ENCODE measurements at places on chromosomes 7 and 10.

- no peak for DNase-seq
Measured at GRCh38 chr7:23333671-23334246, 34.6 kb downstream of the MALSU1 start.

- no peak for DNase-seq
Measured at GRCh38 chr7:43232366-43232765, 119.9 kb downstream of the HECW1 start.

- DNase-seq: no peak
Measured at GRCh38 chr10:71575451-71575850, 144.1 kb downstream of the C10orf105 start.

- DNase-seq: no peak
Measured at GRCh38 chr10:29535012-29535777, 99.6 kb downstream of the SVIL start.

DNA sequence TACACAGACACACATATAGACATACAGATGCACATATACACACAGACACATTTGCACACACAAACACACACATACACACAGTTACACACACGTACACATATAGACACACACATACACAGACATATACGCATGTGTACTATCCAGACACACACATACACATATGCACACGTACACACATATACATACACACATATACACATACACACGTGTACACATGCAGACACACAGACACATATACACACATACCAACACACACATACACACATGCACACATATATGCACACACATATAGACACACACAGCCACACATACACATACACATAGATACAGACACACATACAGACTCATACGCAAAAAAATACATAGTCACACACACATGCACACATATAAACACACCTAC is 184.2 kb downstream of the PFKFB3 start:
- no peak for DNase-seq

GRCh38 chr10:562142-562541 is 127.3 kb downstream of the DIP2C start:
- DNase-seq: no peak

- DNase-seq: no peak
Measured at GRCh38 chr10:95445223-95445836, 115.8 kb downstream of the SORBS1 start.

DNA sequence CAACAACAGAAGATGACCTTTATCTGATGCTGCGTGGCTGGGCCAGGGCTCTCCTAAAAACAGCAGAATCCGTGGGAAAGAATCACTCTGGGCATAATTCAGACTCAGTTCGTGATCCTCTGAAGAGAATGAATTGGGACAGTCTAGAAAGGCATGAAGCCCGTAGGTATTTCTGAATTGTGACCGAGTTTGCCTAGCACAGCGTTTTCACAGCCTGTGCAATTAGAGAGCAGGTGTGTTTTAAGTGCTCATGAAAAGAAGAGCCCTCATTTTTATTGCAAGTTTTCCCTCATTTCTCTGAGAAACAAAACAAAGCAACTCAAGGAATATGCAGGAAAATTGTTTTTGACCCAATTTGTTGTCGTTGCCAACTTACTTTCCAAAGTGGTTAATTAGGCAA is 366.2 kb downstream of the WDR11 start:
- DNase-seq: no peak

GRCh38 chr7:134587750-134588149 is 38.8 kb downstream of the AKR1B15 start:
- DNase-seq: no peak

- no peak for DNase-seq
Measured at GRCh38 chr7:44846816-44847508, 925 bp downstream of the H2AZ2 start.

GRCh38 chr7:130490888-130491804 is 739 bp upstream of the MEST start:
- DNase-seq: peak; percentile 26

GRCh38 chr7:131108212-131108940 is 219.3 kb upstream of the MKLN1 start:
- peak; percentile 44 for DNase-seq

- DNase-seq: no peak
Measured at GRCh38 chr7:68964060-68964459, 634.2 kb upstream of the AUTS2 start.

DNA sequence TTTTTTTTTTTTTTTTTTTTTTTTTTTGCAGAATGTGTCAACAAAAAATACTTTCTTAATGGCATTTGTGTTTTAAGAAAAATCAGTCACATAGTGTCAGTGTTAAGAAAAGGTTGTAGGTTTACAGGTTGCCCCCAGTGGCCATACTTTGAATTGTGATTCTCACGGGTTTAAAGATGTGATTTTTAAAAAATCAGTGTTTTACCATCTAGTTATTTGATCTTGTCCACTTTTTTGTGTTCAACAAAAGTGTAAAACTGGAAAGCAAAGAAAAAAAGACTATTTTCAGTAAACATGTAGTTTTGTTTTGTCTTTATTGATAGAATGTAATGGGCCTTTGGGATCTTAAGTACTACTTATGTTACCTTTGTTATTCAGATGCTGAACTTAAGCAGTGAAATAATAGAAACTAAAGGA is 25.7 kb downstream of the SUV39H2 start:
- no peak for DNase-seq

DNA sequence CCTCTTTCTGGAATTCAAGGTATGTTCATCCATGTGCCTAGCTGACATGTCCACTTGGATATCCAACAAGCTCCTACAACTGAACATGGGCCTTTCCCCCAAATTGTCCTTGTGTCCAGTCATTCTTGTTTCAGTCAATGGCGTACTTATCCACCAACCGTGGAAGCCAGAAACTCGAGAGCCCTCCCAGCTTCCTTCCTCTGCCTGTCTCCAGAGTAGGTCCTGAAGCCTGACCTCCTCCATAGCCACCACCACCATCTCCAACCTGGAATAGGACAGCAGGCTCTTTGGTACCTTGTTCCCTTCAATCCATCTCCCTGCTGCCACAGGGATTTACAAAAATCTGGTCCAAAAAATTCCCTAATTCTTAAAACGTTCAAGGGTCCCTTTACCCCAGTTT is 305.1 kb downstream of the RPS24 start:
- no peak for DNase-seq

DNA sequence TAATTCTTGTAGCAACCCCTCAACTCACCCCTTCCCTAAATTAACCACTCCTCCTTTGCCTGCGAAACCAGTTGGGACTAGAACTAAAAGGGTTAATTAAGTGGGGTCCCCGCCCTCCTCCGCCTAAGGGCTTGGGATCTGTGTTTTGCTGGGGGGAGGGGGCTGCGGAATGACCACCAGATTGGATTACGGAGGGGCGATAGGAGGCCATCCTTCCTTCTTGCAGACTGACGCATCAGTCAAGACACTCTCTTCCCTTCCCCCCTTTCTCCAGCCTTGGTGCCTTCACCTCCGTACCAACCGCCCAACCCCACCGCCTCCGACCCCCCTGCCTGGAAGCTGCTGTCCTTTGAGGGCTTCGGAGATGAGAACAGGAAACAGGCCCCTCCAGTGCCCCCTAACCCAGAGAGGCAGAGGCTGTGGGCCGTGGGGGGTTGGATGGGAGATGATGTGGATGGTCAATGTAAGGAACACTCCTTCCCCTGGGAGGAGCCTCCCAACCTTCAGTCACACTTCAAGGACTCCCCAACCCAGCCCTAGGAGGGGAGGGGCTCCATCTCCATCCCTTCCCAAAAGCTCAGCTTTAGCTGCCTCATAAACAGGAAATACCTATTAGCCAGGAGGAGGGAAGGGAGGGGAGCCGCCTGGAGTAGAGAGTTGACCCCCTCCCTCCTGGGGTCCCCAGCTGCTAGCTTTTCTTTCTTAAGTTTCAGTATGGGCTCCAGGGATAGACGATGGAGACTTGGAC is 997 bp upstream of the LDB1 start:
- DNase-seq: no peak

DNA sequence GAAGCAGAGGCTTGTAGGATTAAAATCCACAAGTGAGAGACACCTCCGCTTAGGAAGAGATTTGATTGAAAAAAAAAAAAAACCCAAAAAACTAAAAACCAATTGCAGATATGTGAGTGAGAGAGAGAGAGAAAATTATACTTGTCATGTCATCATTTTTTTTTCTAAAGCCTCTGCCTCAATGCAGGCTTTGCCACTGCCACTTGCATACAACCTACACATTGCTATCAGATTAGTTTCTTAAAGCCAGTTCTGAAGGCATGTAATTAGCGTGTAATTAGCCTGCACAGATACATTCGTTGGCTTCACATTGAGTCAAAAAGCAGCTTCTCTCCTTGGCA is 86.1 kb upstream of the MTPN start:
- no peak for DNase-seq

DNA sequence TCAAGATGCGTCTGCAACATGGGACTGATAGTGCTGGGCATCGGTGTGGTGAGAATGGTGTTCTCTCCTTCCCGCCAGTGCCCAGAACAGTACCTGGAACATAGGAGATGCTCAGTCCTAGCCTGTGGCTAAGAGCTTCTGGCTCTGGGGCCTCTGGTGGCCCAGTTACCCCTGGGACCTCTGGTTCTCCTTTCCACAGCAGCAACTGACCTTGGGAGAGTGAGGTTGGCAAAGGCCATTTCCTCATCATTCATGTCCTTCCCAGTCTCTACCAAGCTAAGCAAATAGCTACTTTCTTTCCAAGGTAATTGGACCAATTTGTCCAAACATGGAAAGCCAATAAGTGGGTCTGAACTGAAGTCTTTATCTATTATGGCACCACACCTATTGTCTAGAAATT is 11.6 kb upstream of the GOLGA7B start:
- DNase-seq: no peak

DNA sequence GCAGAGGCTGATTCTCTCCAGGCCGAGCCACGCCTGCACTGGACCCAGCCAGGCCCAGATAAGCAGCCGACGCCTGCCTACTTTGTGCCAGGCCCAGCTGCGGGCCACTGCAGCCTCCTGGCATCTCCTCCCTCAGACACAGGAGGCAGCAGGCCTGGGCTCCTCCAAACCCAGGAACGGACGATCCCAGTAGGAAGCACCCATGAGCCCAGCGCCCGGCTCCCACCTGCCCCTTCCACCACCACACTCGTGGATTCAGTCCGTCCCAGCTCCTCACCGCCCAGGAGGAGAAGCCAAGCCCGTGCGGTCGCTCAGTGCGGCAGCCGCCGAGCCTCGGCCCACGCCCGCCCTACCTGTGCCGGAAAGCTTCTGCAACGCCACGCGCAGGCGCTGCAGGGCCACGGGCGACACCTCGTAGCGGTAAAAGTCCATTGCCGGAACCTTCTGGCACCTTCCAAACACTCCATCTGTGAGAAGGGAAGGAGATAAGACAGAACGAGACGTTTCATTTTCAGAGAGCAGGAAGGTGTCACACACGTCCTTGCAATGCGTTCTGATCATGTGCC is 271.1 kb downstream of the PTPRN2 start:
- DNase-seq: no peak

DNA sequence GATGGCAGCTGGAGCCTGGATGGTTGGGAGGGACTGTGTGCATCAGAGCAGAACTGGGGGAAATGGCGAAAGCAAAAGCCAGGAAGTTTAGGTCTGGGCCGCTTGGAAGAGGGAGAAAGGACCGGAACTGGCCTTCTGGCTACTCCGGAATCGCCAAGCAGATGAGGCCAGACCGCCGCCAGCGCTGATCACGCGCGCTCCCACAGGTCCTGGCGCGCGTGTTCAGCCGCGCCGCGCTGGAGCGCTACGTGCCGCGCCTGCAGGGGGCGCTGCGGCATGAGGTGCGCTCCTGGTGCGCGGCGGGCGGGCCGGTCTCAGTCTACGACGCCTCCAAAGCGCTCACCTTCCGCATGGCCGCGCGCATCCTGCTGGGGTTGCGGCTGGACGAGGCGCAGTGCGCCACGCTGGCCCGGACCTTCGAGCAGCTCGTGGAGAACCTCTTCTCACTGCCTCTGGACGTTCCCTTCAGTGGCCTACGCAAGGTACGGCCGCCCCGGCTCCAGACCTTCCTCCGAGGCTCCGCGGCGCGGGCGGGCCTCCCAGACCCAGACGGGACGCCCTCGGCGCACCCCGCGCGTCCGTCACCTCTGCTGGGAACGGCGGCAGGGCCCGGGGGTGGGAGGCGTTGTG is 2.0 kb downstream of the CYP26C1 start:
- peak; percentile 50 for DNase-seq

DNA sequence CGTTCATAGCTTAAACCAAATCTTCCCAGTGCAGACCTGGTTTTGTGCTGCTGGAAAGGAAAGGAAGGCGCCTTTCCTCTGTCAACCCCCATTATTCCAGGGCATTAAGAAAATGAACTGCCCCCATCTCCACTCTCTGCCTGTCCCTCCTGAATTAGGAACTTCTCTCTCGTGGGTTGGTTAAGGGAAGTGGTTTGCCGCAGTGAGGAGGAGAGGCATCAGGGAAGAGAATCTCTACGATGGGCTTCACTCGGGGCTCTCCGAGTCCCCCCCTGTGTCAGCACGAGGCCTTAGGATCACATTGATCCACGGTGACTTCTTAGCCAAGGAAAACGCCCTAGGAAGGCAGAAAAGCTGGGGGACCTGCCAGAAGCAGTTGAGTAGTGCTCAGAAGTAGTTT is 53.9 kb upstream of the LYZL2 start:
- DNase-seq: no peak

GRCh38 chr10:13458687-13459012 is 70.2 kb downstream of the BEND7 start:
- DNase-seq: no peak

DNA sequence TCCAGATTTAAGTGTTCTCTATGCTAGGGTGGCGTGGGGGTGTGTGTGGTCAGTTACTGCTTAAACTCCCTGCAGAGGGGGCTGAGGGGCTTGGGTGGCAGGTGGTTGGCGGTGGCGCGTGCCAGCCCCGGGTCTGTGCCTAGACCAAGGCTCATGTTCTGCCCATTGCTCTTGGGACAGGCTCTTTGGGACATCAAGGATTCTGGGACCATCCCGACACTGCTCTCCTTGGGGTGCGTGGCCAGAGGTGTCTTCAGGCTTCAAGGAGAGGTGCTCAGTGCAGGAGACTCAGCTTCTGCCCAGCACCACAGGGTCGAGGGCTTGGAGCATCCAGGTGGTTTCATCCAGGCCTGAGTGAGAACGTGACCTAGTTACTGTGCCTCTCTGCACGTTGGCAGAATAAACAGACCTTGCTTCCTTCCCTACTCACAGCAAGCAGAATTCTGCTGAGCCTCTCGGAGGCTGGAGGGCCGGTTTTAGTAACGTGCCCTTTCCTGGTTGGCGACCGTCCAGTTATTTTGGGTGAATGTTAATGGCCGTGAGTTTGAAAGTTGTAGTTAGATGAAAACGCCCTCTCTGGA is 39.9 kb downstream of the CAMK1D start:
- no peak for DNase-seq

DNA sequence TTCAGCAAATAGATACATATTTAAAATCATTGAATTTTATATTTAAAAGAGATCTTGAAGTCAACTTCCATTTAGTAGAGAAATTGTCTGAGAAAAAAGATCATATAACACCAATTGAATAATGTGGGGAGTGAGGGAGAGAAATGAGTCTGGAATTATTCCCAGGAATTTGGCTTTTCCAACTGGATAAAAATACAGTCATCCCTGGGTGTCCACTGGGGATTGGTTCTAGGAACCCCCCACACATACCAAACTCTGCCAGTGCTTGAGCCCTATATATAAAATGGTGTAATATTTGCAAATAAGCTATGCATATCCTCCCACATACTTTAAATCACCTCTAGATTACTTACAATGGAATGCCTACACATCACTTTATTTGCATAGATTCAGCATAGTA is 162.8 kb upstream of the SEMA3C start:
- no peak for DNase-seq

GRCh38 chr7:35260246-35260645 is 6.3 kb upstream of the TBX20 start:
- no peak for DNase-seq

- DNase-seq: no peak
Measured at GRCh38 chr10:109912335-109913281, 10.7 kb downstream of the XPNPEP1 start.

GRCh38 chr7:73573276-73573675 is 5.1 kb downstream of the TBL2 start:
- DNase-seq: no peak

Data from T-helper 2 cell treated with Interferon-gamma antibody and Interleukin-4, amounts not matched to agents 5 μg/mL and 100 μg/mL, for 36 hours (primary cell).